ENCODE measurements at places on chromosomes 11 and 22.
A peak's percentile ranks its signal among the peaks of the same experiment; 100 is the strongest.

DNA sequence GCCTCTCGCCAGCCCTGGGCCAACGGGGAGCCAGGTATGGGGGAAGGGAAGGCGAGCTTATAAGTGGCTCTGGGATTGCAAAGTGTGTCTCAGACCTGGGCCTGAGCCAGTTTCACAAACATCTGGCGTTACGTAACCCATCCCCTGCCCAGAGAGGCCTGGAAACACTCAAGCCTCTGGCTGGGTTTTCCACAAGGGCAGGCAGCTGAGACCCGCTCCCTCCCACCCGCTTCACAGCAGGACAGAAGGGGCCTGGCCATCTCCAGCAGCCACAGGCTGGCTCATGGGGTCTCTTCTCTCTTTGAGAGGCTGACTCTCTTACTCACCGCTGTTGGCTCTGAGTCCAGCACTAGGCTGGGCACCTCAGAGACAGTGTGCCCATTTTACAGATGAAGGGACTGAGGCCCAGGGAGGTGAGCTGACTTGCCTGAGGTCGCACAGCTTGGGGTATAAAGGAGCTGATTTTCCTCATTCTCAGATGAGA, 44.5 kb downstream of the TRIOBP start:
- no peak for DNase-seq

DNA sequence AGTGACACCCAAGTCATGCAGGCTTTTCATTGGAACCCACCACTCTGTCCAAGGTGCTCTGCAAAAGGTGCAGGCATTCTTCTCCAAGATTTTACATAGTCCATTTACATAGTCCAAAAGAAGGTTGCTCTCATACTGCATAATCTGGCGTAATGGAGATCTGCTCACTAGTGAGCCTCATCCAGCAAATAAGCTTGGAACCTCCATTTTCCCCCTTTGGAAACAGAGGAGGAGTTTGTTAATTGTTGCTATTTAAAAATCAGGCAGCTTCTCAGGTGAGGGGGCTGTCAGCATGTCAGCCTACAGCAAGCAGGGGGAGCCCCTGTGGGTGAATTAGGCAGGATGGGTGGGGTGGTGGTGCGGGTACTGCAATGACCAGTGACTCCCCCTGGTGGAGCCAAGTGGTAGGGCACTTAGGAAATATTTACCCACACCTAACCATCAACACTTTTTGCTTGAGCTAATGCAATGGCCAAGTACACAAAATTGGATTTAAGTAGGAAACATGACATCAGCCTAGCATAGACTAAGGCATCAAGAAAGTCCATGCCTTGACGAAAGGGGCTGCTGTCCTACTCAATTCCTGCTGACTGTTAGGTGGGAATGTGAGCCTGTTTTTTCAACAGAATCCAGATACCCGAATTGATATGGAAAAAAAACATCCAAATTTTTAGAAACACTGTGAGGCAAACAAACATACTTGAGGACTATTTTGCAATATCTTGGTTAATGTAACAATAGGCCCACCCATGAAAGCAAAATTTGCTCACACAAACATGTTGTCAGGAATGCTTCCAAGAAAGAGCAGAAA, 64.5 kb downstream of the AMBRA1 start:
- peak; percentile 56 for DNase-seq

- no peak for DNase-seq
These were observed 93.9 kb downstream of the MORC2 start for GRCh38 chr22:30874431-30875370.

- no peak for DNase-seq
These were observed 20.3 kb downstream of the GTPBP1 start for GRCh38 chr22:38725900-38726655.

- DNase-seq: no peak
These were observed 3.0 kb downstream of the PRG2 start for GRCh38 chr11:57387289-57388030.

GRCh38 chr22:26134654-26135330, 34.5 kb upstream of the SEZ6L start:
- no peak for DNase-seq
